NCI-H774 (cell line): ENCODE measurements at places on chromosomes 4 and X.

DNA sequence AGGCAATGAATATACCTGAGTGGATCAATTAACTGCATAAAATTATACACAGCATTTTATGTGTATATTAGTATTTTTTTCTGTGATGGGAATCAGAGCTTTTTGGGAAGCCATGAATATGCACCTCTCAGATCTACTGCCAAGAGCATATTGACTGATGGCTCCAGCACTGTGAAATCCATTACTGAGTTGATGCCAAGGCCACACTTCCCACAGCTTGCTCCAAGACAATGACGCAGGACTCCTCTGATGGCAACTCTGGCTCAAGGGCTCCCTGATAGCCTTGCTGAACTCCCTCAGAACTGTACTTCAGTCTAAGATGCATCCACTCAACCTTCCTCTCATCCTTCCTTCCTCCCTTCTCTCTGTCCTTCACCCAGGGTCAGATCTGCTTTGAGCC, 82.7 kb downstream of the OTC start:
- no peak for DNase-seq

DNA sequence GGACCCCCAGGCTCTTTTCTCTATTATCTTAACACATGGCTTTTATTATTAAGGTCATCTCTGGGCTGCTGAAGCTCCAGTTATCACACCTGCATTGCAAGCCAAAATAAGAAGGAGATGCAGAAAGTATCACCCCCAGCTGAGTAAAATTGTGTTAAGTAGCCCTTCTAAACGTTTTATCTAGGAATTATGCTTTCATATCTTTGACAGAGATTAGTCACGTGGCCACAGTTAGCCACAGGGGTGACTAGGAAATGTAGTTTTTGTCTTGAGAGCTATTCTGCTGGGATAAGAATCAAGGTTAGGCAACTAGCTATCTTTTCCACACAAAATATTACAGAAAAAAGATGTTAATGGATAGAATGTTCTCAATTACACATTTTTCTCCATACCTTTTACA, 102.1 kb downstream of the ANXA3 start:
- DNase-seq, result no peak

GRCh38 chr4:66693694-66694093, 851.6 kb downstream of the CENPC start:
- no peak for DNase-seq

DNA sequence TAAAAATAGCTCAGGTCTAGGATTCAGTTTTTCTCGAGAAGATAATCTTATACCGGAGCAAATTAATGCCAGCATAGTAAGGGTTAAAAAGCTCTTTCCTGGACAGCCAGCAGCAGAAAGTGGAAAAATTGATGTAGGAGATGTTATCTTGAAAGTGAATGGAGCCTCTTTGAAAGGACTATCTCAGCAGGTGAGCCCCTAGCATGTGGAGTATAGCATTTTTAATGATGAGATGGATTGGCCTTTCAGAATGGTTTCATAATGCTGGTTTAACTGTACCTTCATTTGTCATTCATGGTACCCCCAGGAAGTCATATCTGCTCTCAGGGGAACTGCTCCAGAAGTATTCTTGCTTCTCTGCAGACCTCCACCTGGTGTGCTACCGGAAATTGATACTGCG, 79.4 kb downstream of the SLC10A6 start:
- DNase-seq, result no peak

DNA sequence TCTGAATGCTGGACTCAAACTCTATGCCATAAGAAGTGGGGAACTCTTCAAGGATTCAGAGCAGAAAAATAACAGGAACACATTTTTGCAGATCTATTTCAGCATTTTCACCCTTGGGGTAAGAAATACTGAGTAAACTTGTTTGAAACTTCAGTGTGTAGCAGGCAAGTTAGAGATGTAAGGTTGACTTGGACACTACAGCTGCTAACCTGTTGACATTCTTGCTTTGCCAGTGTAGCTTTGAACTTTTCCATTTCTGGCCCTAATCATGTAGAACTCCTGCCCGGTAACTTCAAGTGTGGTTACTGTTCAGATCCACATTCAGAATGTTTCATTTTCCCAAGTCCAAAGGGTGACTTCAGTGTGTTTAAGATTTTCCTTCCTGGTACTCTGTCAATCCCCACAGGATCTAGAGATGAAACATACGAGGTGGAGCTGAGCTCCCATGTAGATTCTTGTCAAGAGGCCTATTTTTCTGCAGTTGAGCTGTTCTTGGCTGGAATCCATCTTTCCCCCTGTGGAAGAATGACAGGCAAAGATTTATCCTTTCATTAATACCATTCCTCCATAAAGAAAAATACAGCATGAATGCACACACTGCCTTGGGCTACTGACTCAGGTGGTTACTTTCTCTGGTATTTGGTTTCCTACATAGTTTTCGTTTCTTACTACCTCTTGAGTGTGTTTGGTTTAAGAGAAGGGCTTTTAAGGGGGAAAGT, 34.1 kb downstream of the FHDC1 start:
- DNase-seq, result no peak

- no peak for DNase-seq
Measured at GRCh38 chr4:153371701-153372234, 27.3 kb downstream of the MND1 start.

DNA sequence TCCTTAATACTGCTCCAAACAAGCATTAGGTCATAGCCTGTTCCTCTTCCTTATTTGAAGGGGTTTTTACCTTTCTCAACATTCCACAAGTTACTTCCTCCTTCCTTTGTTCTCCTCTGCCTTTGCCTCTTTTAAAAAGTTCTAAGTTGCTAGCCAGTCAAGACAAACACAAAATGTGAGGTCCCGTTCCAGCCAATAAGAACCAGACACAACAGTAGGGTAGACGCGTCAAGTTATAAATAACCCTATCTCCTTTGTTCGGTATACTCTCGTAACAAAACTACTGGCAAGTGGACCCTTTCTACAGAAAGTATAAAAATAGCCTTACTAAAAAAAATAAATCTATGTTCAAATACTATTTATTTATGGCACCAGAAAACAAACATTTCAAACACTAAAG, 6.3 kb upstream of the ACE2 start:
- no peak for DNase-seq

- DNase-seq, result no peak
Measured at GRCh38 chrX:39957816-39958566, 139.8 kb downstream of the BCOR start.

DNA sequence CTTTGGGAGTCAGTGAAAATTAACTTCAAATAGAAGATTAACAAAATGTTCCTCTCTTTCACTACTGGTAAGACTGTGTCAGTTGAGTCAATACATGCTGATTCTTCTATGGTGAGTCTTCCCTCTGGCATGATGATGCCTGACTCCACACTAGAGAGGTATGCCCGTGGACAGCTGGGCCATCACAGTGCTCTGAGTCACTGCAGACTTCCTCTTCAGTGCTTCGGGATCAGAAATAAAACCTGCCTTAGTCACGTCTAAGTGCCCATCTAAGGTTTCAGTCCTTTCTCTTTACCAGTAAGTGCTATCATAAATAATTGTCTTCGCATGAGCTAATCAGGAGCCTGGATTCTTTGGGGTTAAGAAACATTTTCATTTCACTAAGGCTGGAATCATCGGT, 1.6 kb upstream of the ASB5 start:
- no peak for DNase-seq

DNA sequence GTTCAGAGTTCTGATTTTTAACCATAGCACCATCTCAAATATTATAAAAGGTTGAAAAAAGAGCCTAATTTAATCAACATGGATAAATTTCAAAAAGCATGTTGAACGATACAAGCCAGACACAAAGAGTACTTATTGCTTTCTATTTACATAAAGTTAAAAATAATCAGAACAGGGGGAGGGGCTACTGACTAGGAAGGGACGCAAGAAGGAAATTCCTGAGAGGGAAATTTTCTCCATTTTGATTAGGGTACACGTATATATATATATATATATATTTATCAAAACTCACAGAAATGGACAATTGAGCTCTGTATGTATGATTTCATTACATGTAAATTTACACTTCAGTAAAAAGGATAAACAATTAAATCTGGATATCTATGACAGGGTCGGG, 482 bp upstream of the MBTPS2 start:
- peak; percentile 28 for DNase-seq

- DNase-seq, result no peak
Measured at GRCh38 chrX:95156566-95156965, 1482.6 kb downstream of the FAM133A start.

GRCh38 chr4:87916626-87917025, 58.9 kb upstream of the SPP1 start:
- no peak for DNase-seq

GRCh38 chr4:145945431-145946155, 7.0 kb upstream of the ZNF827 start:
- no peak for DNase-seq

- no peak for DNase-seq
Measured at GRCh38 chr4:123353656-123354055, 42.9 kb upstream of the SPRY1 start.

DNA sequence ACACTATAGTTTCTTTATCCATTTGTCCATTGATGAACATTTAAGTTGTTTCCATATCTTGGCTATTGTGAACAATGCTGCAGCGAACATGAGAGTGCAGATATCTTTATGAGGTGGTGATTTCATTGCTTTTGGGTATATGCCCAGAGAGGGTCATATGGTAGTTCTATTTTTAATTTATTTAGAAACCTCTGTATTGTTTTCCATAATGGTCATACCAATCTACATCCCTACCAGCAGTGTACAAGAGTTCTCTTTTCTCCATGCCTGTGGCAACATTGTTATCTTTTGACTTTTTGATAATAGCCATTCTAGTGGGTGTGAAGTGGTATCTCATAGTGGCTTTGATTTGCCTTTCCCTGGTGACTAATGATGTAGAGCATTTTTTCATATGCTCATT, 48.8 kb downstream of the EDA start:
- DNase-seq, result no peak

- DNase-seq, result no peak
Measured at GRCh38 chr4:84582988-84583875, at the start of gene CDS1. TSS of gene CDS1 (plus strand) at chr4:84583127. CDS start at chr4:84583402, 275 bp downstream.

DNA sequence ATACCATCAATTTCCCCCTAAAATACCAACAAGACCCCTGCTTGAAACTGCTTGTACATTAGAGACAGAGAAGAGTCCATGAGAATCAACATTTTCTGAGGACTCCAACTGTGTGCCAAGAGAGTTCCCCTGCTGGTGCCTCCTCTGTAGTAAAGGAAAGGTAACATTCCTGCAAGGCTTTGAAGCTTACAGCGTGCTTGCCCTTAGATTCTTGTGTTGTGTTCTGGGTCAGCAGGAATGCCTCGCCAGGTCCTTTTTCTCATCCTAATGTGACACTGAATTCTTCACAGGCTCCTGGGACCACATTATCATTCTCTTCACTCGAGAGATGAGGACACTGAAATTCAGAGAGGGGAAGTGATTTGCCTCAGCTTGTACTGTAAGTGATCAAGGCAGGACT, 9.7 kb upstream of the EOLA2 start:
- no peak for DNase-seq

DNA sequence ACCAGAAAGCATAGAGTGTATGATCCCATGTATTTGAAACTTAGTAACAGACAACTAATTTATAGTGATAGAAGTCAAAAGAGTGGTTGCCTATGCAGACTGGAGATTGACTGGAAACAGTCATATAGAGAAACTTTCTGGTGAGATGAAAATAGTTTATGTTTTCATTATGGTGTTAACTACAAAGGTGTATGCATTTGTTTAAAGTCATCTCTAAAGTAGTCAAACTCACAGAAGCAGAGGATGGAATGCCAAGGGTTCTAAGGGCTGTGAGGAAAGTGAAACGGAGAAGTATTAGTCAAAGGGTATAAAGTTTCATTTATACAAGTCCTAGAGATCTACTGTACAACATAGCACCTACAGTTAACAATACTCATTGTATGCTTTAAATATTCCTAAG, 45.8 kb downstream of the ENOX2 start:
- no peak for DNase-seq

DNA sequence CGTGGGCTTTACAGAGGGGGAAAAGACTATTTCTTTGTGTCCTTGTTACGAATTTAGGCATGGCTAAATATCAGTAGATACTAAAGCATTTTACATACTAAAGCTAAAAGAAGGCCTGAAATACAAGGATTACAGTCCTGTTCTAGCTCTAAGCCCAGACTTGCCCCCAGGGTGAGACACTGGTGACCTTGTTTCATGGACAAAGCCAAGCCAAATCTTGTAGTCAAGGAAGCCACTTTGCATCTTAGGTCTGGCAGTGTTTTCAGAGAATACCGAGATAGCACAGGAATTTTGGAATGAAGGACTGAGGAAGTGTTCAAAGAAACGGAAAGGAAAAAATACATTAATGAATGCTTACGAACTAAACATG, 733 bp upstream of the G3BP2 start:
- no peak for DNase-seq

- no peak for DNase-seq
Measured at GRCh38 chr4:181949704-181950312, 293.4 kb upstream of the TENM3 start.

GRCh38 chr4:87281603-87282002, 41.1 kb downstream of the HSD17B13 start:
- DNase-seq, result no peak

DNA sequence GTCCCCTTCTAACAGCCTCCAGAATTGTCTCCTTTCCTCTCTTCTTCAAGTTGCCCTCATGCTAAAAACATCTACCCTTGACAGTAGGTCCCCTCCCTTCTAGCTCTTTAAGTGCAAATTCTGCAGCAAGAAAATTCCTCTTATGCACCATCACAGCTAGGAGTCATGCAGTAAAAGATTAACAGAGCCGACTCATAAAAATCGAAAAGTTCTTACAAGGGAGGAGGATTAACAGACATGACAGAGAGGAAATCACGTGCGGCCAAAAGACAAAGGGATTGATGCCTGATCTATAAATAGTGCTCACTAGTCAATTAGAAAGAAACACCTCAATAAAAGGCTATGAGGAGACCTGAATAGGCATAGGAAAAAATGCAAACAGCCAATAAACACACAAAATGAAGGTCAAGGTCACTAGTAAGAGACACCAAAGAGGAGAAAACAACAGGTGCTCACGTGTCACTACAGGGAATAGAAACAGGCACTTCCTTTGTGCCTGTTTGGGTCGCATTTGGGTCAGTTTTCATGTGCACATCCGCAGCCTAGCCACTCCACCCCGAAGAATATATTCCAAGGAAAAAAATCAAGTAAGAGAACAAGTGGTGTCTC, 3.4 kb downstream of the RNF212 start:
- no peak for DNase-seq
